Activated T-helper 2 cell treated with anti-CD3 and anti-CD28 coated beads, Interferon-gamma antibody, Interleukin-2, Interleukin-4, amounts not matched to agents 10 μg/mL and 5 μg/mL and 100 μg/mL, durations not matched to agents 14 hours and 24 hours and 36 hours (primary cell): ENCODE measurements at places on chromosomes 11 and 22.

- no peak for DNase-seq
- H3K27ac ChIP-seq = no peak overlapping the region
- peaks cover 7% of the 10 kb centered on the region for H3K4me1 ChIP-seq
- peaks cover 21% of the 10 kb centered on the region for H3K27me3 ChIP-seq
- H3K36me3 ChIP-seq = no peaks in the 10 kb centered on the region
Measured at GRCh38 chr22:38402204-38402603, 52.8 kb downstream of the KCNJ4 start.

GRCh38 chr11:74905326-74905725, 43.6 kb downstream of the XRRA1 start:
- no peaks in the 10 kb centered on the region for H3K27me3 ChIP-seq
- H3K36me3 ChIP-seq = peaks cover 28% of the 10 kb centered on the region
- H3K4me1 ChIP-seq = no peaks in the 10 kb centered on the region
- no peak overlapping the region for H3K4me3 ChIP-seq
- H3K27ac ChIP-seq = no peak overlapping the region
- DNase-seq = no peak

DNA sequence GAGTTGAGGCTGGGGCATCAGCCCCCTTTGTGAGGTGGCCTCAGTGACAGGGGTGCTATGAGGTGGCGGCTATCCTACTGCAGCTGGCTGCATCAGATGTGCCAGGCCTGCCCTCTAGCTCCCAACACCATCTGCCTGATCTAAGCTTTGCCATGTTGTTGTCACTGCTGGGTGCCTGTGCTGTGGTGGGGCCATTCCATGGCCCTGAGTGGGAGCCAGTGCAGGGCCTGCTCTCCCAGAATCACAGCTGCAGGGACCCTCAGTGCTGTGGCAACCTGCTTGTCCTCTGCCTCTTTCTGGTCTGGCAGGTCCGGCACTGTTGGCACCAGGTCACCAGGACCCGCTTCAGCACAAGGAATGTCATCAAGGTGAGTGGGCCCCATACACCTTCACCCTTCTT, 1.8 kb upstream of the SNU13 start:
- peak overlapping the region; percentile 66 for H3K4me3 ChIP-seq
- no peaks in the 10 kb centered on the region for H3K27me3 ChIP-seq
- peak overlapping the region; percentile 67 for H3K27ac ChIP-seq
- peaks cover 14% of the 10 kb centered on the region for H3K4me1 ChIP-seq
- no peak for DNase-seq

GRCh38 chr11:1348146-1348795, 38.8 kb upstream of the TOLLIP start:
- H3K27me3 ChIP-seq = no peaks in the 10 kb centered on the region
- no peak overlapping the region for H3K27ac ChIP-seq
- H3K4me1 ChIP-seq = no peaks in the 10 kb centered on the region
- H3K4me3 ChIP-seq = no peak overlapping the region

DNA sequence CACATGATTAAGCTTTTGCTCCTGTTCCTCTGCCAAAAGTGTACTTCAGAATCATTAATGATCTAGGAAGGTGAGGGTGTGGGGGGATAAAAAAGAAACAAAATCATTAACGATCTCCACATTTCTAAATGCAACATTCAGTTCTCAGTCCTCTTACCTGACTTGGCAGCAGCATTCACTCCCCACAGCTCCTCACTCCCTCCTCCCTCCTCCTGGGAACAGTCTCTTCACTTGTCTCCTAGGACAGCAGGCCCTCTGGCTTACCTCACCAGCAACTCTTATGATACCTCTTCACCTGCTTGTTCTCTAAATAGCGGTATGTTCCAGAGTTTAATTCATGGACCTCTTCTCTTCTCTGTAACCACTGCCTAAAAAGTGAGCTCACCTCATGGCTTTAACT, 56.5 kb upstream of the APOA1 start:
- no peak for DNase-seq
- H3K36me3 ChIP-seq = peaks cover 42% of the 10 kb centered on the region
- H3K4me1 ChIP-seq = peaks cover 15% of the 10 kb centered on the region
- H3K27me3 ChIP-seq = no peaks in the 10 kb centered on the region

DNA sequence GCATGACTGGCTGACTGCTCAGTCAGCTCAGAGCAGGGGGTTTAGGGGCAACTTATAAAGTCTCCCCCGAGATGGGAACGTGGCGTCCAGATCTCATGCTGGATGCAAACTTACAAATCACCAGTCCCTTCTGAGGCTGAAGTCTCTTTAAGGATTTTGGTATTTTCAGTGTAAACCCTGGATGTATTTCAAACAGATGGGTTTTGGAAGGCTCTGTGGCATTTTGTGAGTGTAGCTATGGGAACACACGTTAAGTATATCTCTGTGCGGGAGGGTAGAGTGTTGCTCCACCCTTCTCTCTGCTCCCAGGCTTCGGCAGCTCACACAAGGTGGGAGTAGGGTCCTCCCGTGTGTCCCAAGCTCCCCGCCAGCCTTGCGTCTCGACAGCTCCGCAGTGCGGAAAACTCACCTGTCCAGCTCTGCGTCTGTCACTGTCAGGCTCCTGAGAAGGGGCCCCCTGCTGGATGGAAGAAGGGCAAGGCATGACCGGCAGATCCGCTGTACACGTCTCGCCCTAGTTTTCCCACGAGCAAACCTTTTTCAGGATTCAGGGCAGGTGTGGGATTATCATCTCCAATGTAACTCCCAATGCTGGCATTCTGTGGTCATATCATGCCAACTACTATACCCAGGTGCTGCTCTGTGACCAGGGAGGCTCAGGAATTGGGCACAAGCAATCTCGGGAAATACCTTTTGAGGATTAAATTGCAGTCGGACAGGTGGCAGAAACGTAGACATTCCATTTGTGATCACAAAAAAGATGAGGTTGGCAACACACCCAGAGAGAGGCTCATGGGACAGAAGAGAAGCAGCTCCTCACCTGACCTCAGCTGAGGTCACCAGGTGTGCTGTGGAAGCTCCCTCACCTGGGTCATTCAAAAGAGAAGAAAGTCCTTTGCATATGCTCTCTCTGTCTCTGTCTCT, 313.9 kb upstream of the B3GAT1 start:
- H3K4me1 ChIP-seq = no peaks in the 10 kb centered on the region
- H3K36me3 ChIP-seq = no peaks in the 10 kb centered on the region
- H3K27me3 ChIP-seq = peaks cover 6% of the 10 kb centered on the region
- H3K27ac ChIP-seq = no peak overlapping the region
- H3K4me3 ChIP-seq = no peak overlapping the region

DNA sequence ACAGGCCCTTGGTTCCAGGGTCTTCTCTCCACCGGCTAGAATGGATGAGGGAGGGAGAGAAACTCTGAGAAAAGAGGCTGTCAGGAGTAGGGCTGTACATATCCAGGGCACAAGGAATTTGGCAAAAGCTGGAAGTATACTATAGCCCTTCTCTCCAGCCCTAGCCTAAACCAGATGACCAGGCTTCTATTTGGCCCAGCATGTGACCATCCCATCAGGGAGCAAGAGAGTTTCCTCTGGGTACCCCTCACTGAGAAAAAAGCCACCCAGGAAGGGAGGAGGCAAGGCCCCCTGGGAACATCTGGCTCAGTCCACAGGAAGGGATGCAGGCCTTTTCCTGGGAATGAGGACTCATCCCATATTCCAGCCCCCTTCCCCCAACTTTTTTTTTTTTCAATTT, 8.3 kb downstream of the CD44 start:
- peaks cover 78% of the 10 kb centered on the region for H3K4me1 ChIP-seq
- no peak overlapping the region for H3K4me3 ChIP-seq
- DNase-seq = no peak
- H3K36me3 ChIP-seq = peaks cover 87% of the 10 kb centered on the region
- no peaks in the 10 kb centered on the region for H3K27me3 ChIP-seq
- peak overlapping the region; percentile 95 for H3K27ac ChIP-seq

DNA sequence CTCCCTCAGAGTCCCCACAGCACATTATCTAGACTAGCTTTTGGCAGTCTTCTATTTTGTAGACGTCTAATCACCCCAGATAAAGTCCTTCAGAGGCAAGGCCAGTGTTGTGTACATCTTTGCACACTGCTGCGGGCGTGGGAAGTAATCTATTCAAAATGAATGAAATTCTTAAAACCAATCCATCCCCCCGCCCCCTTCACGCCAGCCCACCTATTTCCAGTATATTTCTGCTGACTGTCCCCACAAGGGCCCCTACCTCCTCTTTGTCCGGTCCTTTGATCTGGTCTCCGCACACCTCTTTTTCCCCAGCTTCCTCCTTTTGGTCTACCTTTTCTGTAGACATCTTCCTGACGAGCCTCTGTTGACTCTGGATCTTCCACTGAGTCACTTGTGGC, 375 bp downstream of the BSCL2 start:
- DNase-seq = no peak
- H3K4me3 ChIP-seq = peak overlapping the region; percentile 58
- peak overlapping the region; percentile 14 for H3K27ac ChIP-seq
- H3K27me3 ChIP-seq = no peaks in the 10 kb centered on the region
- H3K4me1 ChIP-seq = peaks cover 37% of the 10 kb centered on the region

GRCh38 chr22:24473284-24473683, 21.8 kb upstream of the UPB1 start:
- peaks cover 9% of the 10 kb centered on the region for H3K27me3 ChIP-seq
- no peaks in the 10 kb centered on the region for H3K4me1 ChIP-seq
- no peaks in the 10 kb centered on the region for H3K36me3 ChIP-seq
- no peak for DNase-seq

DNA sequence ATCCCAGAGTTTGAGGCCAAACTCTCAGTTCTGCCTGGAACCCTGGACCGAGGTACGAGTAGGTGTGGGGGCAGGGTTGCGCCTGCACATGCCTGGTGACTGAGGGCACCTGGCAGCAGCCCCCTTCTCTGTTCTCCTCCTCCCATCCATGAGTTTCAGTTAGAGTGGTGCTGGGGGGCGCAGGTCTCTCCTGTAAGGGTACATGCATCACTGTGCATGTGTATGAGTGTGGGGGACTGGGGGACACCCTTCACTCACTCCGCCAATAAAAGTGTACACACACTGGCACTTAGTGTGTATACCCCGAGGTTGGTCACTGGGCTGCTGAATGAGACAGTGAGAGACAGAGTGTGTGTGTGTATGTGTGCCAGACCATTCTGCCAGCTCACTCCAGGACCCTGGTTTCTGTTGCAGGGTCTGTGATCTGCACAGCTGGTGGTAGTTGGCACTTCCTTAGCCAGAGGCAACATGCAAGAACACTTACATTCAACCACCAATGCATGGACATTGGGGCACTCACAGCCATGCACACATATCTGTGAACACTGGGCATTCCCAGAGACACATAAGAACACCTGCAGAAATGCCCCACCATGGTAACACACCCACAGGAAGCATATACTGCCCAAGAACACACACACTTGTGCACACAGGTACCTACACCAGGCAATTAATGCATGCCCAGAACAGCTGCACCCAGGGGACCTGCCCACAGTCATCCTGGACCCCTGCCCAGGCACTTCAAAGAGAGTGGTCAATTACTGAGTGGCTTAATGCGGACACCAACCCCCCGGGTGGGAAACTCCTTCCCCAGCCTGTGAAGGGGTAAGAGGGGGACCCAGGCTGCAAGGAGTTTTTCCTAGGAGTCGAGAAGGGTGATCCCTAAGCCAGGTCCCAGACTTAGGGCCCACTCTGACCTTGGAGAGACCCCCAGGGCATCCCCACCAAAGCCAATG, 1.2 kb upstream of the NRXN2 start:
- H3K27me3 ChIP-seq = peaks cover 34% of the 10 kb centered on the region
- H3K4me3 ChIP-seq = peak overlapping the region; percentile 50
- H3K27ac ChIP-seq = peak overlapping the region; percentile 42
- H3K36me3 ChIP-seq = peaks cover 17% of the 10 kb centered on the region

DNA sequence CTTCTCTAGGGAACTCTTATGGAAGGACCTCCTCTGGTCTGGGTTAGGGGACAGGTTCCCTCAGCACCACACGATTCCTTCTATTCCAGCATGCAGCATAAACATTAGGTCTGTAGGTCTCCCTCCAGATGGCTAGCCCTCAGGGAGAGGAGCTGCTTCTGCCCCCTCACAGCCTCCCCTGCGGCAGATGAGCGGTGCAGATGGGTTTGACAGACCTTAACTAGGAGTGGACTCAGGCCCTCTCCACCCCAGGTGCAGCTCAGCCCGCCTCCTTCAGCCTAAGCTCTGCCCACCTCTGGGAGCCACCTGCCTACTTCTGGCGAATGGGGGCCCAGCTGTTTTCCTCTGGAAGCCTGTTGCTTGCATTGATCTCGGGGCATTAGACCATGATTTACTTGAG, 55.7 kb upstream of the EIF3D start:
- no peaks in the 10 kb centered on the region for H3K36me3 ChIP-seq
- H3K27ac ChIP-seq = no peak overlapping the region
- H3K27me3 ChIP-seq = peaks cover 3% of the 10 kb centered on the region
- DNase-seq = no peak
- no peak overlapping the region for H3K4me3 ChIP-seq

DNA sequence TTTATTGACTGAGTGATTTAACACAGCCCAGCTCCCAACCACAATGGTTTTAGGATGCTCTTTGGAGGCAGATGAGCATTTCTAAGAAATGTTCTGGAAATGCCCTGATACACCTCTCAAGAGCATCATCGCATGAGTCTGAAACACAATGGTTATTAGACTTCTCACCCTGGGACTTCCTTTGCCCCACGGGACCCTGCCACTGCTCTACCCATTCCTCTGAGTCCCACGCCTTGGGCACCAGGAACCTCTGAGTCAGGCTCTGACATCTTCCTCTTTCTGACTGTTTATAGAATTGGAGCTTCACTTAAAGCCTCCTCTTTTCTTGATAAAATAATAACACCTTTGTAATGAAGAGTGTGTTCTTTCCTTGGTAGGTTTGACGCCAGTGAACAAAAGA, 85.6 kb upstream of the PARVA start:
- H3K4me1 ChIP-seq = peaks cover 13% of the 10 kb centered on the region
- DNase-seq = no peak
- H3K36me3 ChIP-seq = no peaks in the 10 kb centered on the region
- H3K4me3 ChIP-seq = no peak overlapping the region
- no peaks in the 10 kb centered on the region for H3K27me3 ChIP-seq

DNA sequence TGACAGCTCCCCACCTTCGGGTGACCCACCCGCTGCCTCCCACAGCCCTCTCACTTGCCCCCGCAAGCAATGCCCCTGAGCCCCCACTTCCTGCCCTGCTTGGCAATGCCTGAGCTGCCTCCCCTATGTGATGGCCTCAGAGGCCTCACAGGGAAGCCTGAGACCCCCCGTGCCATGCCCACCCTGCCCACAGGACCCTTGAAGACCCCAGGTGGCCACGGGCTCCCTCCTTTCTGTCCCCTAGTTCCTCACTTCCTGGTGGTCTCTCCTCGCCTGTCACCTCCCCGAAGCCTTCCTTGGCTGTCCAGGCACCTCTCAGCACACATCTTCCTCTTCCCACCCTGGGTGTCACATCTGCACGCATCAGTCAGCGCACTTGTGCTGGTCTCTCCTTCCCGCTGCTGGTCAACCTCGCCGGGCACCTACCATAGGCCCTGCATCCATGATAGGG, 90.5 kb downstream of the BRD1 start:
- H3K36me3 ChIP-seq = no peaks in the 10 kb centered on the region
- H3K27ac ChIP-seq = no peak overlapping the region
- peaks cover 4% of the 10 kb centered on the region for H3K27me3 ChIP-seq
- no peak overlapping the region for H3K4me3 ChIP-seq

- no peaks in the 10 kb centered on the region for H3K36me3 ChIP-seq
- H3K4me3 ChIP-seq = peak overlapping the region; percentile 5
- peaks cover 6% of the 10 kb centered on the region for H3K4me1 ChIP-seq
- H3K27me3 ChIP-seq = peaks cover 63% of the 10 kb centered on the region
- H3K27ac ChIP-seq = no peak overlapping the region
Measured at GRCh38 chr11:35619855-35620640, 1.8 kb downstream of the FJX1 start.
